SHP77 treated with DMSO at 0.1 percent for 48 hours (cell line): ENCODE measurements at places on chromosomes 12 and 14.

DNA sequence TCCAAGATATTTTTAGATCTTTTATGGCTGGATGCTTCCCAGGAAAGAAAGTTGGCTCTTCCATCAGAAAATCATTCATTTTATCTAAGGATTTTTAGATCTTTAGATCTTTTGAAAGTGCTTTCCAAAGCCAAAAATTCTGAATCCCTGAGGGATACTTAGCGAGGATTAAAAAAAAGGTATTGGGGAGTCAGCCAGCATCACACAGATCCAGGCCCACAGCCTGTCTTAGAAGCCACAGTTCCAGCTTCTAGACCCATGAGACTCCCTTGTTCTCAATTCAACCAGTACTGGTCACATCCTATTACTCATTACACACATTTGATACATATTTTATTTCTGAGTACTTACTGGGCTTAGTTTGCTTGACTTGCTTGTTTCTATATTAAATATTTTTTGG is 49.9 kb downstream of the TSPAN8 start:
- no peak for DNase-seq

- DNase-seq, result no peak
Observed at GRCh38 chr12:57730336-57731067, 8.0 kb downstream of the AGAP2 start.

GRCh38 chr12:67802731-67803130 is 154.2 kb downstream of the DYRK2 start:
- no peak for DNase-seq

- no peak for DNase-seq
Observed at GRCh38 chr12:48999371-49000131, at the start of gene DDN. Gene DDN, minus strand, starts transcription at chr12:48999375. Its CDS starts 88 bp downstream, at chr12:48999287.

DNA sequence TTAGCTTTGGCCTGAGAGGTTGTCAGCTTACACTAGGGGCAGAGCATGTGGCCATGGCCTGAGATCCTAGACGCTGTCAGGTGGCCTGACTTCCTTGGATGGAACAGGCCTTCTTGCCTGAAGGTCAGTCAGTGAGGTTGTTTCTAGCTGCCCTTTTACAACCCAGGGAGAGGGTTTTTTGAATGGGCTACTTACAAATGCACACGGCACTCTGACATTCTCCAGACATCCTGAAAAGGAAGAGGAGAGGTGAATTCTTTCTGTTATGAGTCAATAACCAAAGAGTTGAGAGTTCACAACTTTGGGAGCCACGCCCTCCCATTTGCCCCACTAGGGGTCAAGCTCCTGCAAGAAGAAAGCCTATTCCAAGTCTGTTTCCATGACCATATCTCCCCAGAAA is 7.8 kb downstream of the KRT76 start:
- no peak for DNase-seq

- DNase-seq, result no peak
Observed at GRCh38 chr12:10618338-10618987, 5.1 kb upstream of the MAGOHB start.

GRCh38 chr12:53995378-53996239 is 4.4 kb upstream of the HOXC9 start:
- no peak for DNase-seq

DNA sequence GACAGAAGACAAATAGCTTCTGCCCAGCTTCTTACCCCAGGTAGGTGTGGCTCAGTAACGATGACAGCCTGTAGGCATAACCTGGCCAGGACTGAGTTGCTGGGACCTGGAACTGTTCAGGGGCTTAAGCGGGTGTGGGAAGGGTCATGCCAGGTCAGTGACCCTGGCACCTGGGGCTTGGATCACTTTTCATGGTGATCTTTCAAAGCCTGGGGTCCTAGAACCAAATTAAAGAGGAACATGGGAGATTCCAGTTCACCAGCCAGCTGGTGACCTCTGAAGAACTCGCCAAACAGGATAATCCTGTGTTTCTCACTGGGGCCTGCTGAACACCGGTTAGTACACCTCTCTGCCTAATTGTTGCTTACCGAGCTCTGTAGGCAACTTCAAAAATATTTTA is 102.6 kb upstream of the LMNTD1 start:
- no peak for DNase-seq

DNA sequence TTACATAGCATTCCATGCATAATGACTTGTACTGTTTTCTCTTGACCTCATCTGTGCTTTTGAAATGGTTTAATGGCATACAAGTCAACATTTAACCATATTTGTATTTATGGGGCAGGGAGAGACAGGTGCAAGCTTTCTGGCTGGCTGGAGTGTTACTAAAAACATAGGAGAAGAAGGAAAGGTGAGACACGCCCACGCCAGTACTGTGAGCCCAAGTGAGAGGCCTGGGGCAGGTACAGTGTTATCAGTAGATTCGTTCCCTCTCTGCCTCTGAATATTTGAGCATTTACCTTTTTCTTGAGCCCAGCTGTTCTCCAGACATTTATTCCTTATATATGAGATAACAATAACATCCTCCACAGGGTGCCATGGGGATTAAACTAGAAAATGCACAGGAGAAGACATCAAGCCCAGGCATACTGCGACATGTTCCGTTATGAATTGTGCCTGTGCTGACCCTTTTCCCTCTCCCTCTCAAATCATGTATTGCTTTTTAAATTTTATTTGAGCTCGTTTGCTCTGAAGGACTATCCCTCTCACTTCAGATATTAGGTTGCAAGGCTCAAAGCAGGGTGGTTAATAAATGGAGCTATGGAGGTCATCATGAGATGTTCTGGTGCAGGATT is 34.6 kb upstream of the TUBA1C start:
- DNase-seq, result no peak

- peak; percentile 86 for DNase-seq
Observed at GRCh38 chr12:81597928-81598604, 161.1 kb downstream of the PPFIA2 start.

GRCh38 chr12:72368719-72369422 is 96.7 kb downstream of the TRHDE start:
- DNase-seq, result peak; percentile 32

- DNase-seq, result no peak
Observed at GRCh38 chr14:92154283-92154942, 32.6 kb downstream of the CPSF2 start.

DNA sequence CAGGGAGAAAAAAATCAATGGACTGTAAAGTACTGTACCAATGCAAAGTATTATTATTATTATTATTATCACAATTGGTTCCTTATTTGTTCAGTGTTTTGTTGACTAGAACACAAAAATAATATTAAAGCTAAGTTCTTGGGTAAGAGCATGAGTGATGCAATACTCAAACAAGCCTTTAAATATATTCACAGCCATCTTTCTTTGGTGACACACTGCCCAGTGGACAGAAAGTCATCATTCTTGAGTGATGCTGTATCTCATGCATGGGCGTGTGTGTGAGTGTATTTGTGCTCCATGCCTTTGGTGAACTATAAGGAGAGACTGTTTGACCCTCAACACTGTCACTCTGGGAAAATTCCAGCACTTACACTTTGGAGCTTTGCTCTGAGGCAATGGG is 93.6 kb downstream of the KCNK10 start:
- DNase-seq, result no peak

DNA sequence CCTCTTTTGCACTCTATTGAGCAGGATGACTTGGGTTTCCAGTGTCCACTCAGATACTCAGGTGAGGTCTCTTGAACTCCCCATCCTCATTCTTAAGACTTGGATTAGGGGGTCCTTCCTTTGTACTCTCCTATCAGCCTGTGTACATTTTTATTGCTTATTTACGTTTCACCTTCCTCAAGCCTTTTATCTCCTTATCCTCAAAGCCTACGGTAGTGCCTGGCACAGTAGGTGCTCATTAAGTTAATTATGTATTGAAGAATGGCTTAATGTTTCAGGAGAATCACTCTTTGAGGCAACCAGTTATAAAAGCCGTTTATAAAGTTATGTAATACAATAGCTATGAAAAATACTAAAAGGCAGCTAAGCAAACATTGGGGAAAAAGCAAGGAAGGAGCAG is 315.7 kb downstream of the NPAS3 start:
- DNase-seq, result no peak

DNA sequence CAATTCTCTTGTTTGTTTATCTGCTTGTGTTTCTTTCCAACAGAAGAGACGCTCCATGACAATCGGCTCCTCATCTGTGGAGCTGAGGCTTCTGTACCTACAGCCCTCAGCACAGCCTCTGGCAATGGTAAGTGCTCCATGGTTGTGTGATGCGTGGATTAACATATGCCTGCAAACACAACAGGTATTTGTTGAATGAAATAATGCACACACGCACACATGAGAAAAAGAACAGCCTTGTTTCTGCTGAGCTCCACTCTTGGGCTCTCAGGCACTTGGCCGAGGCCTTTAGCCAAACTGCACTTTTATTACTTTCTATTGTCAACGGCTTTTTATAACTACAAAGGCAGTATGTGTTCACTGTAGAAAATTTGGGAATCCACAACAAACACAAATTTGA is 120.4 kb upstream of the TMCC3 start:
- no peak for DNase-seq

DNA sequence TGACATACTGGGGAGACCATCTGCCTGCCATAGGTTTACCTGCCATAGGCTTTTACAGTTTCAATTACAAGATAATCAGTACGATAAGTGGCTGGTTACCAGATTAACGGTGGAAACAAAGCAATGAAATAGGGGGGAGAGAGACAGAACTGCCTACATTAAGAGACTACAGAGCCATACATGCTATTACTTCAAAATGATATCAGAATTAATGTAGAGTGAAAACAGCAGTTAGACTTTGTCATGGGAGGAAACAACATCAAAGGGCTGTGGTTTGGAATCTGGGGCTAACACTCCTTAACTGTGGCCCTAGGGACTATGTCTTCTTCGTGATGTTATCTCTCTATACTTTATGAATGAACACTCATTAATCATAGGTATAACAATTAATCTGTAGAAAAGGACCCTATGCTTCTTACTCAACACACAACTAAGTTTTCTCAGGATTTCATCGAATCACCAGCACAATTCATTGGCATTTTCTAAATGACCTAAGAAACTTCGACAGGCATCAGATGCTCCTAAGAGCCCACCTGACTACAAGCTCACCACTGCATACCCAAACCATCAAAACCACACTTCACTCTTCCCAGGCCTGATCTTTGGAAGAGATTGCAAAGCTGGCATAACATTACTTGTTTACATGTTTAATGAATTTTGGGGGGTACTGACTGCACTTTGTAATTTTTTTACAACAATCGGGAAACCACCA is 475.6 kb upstream of the SOX5 start:
- DNase-seq, result no peak

DNA sequence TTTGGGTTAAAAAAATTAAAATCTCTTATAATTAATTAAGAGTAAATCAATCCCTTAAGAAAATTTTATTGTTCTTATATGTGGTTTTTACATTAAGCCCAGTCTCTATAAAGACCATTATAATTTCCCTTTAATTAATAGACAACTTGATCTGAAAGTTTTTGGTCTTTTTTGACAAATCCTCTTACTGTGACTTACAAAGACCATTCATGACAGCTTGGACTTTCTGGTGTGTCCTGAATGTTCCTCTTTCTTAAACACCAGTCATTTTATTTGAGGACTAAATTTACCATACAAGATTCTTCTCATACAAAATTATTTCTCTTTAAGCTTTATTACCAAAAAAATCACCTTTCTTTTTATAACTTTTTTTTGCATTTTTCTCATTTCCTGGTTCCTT is 368.3 kb downstream of the ADGRD1 start:
- DNase-seq, result no peak

GRCh38 chr12:15719230-15719629 is 70.0 kb downstream of the EPS8 start:
- DNase-seq, result no peak

DNA sequence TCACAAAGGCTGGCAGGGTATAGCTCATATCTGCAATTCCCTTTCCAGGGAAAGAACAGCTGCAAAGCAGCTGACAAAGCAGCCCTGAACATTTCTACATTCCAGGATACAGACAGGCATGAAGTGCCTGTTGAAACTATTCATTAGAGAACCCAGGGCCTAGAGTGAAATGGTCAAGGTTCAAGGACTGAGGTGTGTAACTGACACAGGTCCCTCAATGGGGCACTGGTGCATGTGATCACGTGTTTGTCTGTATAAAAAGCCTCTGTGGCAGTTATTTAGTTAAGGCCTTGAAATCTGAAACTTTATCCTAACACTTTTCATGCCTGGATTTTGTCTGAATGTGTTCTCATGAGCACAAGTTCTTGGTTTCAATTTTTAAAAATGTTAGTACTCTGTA is 47.1 kb downstream of the GIT2 start:
- DNase-seq, result no peak

GRCh38 chr14:68386950-68387779 is 405.7 kb downstream of the ZFP36L1 start:
- no peak for DNase-seq

DNA sequence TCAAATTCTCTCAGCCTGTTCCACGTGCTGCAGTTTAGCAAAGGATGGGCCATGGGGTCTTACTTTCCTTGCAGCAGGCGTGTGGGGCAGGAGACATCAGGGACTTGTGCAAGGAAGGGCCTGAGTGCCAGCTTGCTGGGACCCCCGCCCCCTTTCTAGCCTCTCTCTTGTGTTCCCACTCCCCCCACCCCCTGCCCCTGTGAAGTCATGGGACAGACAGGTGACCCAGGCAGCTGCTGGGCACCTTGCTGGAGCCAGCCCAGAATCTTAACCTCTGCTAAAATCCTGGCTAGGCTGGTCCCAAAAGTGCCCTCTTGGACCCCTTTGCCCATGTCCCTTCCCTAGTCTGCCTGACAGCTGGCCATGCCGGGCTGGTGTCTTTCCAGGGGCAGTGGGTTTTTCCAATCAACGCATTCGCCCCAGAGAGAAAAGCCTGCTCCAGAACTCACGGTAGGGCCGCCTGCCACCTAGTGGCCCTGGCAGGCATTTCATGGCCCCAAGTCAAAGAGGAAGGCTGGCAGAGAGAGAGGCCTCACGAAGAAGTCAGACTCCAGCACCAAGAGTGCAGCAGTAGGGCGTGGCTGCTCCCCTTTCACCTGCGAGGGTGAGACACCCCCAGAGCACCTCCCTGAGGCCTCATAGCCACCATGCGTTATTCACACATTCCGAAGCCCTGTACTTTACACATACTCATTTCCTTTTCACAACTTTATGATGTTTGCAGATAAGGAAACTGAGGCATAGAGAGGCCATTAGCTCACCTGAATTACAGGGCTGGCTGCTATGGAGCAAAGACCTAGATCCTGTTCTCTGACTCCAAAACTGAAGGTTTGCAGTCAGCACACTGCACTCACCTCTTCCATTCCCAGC is 67.4 kb downstream of the LGMN start:
- no peak for DNase-seq

- DNase-seq, result no peak
Observed at GRCh38 chr14:86858591-86858990, 1134.4 kb downstream of the GALC start.

- DNase-seq, result no peak
Observed at GRCh38 chr14:67360470-67361206, 510 bp downstream of the EIF2S1 start.

- no peak for DNase-seq
Observed at GRCh38 chr12:25789541-25789944, 168.9 kb upstream of the RASSF8 start.

GRCh38 chr14:99521176-99522024 is 40.2 kb downstream of the CCNK start:
- DNase-seq, result no peak
